ENCODE measurements at places on chromosomes 5 and 9. TPM values are rescaled to one million over a fixed set of nuclear protein-coding genes. Genes with fewer than 3 reads are reported as not detected.

The SLC25A48 gene
- not detected for total RNA-seq

The C9 gene
- not detected for total RNA-seq

The MACROH2A1 gene
- 126 TPM for total RNA-seq

The GMCL2 gene
- not detected for total RNA-seq

The TAF11L5 gene
- not detected for total RNA-seq

The ERAP2 gene
- 18.3 TPM for total RNA-seq

The PAIP2 gene
- total RNA-seq = 41.9 TPM

The SAXO1 gene
- under 0.01 TPM for total RNA-seq

The BTNL9 gene
- not detected for total RNA-seq

The LHFPL2 gene
- 11.3 TPM for total RNA-seq

The CERCAM gene
- total RNA-seq = 15.1 TPM

GRCh38 chr5:7391814-7392692 is 3.9 kb upstream of the ADCY2 start:
- no peak for DNase-seq
- H3K27ac ChIP-seq = no peak overlapping the region
- H3K4me1 ChIP-seq = no peaks in the 10 kb centered on the region
- no peak overlapping the region for H3K4me3 ChIP-seq
- H3K36me3 ChIP-seq = no peaks in the 10 kb centered on the region

DNA sequence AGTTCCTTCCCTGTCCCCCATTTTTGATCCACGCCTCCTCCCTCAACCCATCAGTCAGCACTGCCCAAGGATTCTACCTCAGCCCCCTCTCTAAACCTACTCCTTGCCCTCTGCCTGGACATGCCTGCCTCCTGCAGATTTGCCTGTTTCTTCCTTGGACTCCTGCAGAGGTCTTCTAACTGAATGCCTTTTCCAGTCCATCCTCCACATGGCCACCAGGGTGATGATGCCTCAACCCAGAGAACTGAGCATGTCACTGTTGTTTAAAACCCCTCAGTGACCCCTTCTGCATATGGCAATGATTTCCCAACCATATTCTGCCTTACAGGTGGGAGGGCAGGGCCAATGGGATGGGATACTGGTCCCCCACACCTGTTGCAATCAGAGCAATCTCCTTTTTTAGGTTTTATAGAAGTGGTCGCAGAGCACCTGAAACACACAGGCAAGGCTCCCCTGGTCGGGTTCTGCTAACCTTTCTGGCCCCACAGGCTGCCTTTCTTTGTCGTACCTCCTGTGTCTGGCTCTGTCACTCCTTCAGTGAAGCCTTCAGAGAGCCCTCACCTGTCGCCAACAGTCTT is 9.3 kb downstream of the PHYKPL start:
- no peak overlapping the region for H3K4me3 ChIP-seq
- H3K27ac ChIP-seq = no peak overlapping the region
- H3K27me3 ChIP-seq = no peaks in the 10 kb centered on the region
- DNase-seq = no peak
- H3K36me3 ChIP-seq = peaks cover 43% of the 10 kb centered on the region
- no peaks in the 10 kb centered on the region for H3K4me1 ChIP-seq

DNA sequence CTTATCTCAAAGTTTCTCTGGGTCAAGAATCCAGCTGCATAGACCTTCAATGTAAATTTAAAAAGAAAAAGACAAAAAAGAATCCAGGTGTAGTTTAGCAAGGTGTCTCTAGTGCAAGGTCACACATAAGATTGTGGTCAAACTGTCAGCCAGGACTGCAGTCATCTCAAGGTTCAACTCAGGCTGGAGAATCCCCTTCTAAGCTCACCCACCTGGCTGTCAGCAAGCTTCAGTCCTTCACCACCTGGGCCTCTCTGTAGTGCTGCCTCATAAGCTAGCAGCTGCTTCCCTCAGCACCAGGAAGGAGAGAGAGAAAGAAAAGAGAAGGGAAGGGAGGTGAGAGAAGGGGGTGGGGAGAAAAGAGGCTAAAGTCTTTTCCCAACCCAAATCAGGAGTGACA is 146.7 kb downstream of the ACTL7B start:
- no peaks in the 10 kb centered on the region for H3K27me3 ChIP-seq
- DNase-seq = no peak
- H3K27ac ChIP-seq = no peak overlapping the region
- H3K4me1 ChIP-seq = no peaks in the 10 kb centered on the region

- no peak overlapping the region for H3K27ac ChIP-seq
- H3K4me3 ChIP-seq = no peak overlapping the region
- no peaks in the 10 kb centered on the region for H3K27me3 ChIP-seq
- no peaks in the 10 kb centered on the region for H3K36me3 ChIP-seq
- peaks cover 1% of the 10 kb centered on the region for H3K4me1 ChIP-seq
Measured at GRCh38 chr5:65874241-65874640, 52.1 kb upstream of the ERBIN start.

GRCh38 chr9:87577746-87578145 is 80.1 kb downstream of the DAPK1 start:
- no peak overlapping the region for H3K27ac ChIP-seq
- no peak overlapping the region for H3K4me3 ChIP-seq
- H3K27me3 ChIP-seq = peaks cover 2% of the 10 kb centered on the region
- no peaks in the 10 kb centered on the region for H3K36me3 ChIP-seq
- no peak for DNase-seq
- peaks cover 2% of the 10 kb centered on the region for H3K4me1 ChIP-seq

DNA sequence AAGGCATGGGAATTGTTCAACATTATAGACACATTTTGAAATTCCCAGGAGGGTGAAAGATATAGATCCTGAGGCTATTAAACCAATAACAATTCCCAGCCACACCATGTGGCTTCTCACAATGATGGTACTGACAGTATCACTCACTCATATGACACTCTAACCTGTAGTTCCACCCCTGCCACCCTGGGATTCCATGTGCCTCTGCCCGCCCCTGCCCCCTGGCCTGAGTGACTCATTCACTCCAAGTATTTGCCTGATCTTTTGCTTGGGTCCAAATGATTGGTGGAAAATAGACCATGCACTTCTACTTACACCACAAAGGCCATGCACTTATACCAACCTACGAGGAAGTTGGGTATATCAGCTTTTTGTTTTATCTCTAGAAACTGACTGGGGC is 305.2 kb upstream of the DAB2 start:
- no peaks in the 10 kb centered on the region for H3K27me3 ChIP-seq
- no peaks in the 10 kb centered on the region for H3K4me1 ChIP-seq
- H3K36me3 ChIP-seq = no peaks in the 10 kb centered on the region
- DNase-seq = no peak
- H3K27ac ChIP-seq = no peak overlapping the region
- no peak overlapping the region for H3K4me3 ChIP-seq

DNA sequence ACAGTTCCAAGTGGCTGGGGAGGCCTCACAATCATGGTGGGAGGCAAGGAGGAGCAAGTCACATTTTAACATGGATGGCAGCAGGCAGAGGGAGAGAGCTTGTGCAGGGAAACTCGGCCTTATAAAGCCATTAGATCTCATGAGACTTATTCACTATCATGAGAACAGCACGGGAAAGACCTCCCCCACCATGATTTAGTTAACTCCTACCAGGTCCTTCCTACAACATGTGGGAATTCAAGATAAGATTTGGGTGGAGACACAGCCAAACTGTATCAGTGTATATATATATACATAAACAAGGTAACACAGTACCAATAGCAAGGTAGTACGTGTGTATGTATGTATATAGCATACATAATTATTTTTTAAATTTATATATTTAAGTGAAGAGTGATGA is 50.9 kb downstream of the NFX1 start:
- no peak overlapping the region for H3K4me3 ChIP-seq
- no peaks in the 10 kb centered on the region for H3K27me3 ChIP-seq
- H3K27ac ChIP-seq = no peak overlapping the region

DNA sequence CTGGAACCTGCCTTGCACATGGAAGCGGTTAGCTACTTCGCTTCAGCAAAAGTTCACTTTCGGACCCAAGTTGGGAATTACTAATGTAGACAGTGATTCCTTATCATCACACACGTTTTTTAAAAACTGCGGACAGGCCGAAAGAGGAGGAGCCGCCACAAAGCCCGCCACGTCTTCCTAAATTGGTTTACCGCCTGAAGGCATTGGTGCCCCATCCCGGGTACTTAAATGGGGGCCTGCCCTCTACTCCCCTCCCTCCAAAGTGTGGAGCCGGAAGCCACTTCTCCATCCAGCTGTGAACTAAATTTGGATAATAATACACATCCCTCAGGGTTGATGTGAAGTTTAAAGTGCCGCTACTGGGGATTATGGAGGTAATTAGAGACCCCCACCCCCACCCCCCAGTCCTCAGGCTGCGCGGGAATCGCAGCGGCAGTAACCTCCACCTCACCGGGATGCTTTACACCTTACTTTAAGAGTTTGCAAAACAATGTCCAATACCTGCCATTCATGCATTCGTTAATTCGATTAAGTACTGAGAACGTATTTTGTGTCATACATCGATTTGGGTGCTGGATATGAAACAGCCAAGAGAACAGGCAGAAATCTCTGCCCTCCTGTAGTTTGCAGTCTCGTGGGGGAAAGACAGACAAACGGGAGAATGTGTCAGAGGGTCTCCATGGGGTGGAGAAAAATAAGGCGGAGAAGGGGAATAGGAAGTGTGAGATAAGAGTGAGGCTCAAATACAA is 937 bp upstream of the MACROH2A1 start:
- peaks cover 10% of the 10 kb centered on the region for H3K4me1 ChIP-seq
- DNase-seq = no peak
- H3K27me3 ChIP-seq = no peaks in the 10 kb centered on the region
- H3K4me3 ChIP-seq = peak overlapping the region; percentile 66

DNA sequence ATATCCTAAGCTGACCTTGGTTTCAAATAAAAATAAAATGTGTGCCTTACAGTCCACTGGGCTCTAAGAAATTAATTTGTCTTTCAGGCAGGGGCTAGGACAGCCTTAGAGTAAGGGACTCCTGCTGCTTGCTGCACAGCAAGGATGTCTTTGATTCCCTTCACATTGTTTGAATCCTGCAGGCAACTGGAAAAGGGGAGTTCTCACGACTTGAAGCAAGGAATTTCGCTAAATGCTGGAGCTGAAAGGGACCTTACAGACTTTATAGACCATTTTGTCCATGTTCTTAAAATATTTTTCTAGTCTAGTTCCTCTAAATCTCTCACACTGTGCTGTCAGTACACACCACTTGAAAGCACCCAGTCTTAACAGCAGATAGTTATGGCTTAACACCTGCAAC is 35.6 kb downstream of the FBXW11 start:
- no peaks in the 10 kb centered on the region for H3K27me3 ChIP-seq
- no peaks in the 10 kb centered on the region for H3K36me3 ChIP-seq
- no peak for DNase-seq
- no peak overlapping the region for H3K27ac ChIP-seq

- H3K36me3 ChIP-seq = no peaks in the 10 kb centered on the region
- DNase-seq = no peak
- H3K4me3 ChIP-seq = no peak overlapping the region
- H3K27me3 ChIP-seq = no peaks in the 10 kb centered on the region
Measured at GRCh38 chr5:170519549-170519948, 15.7 kb downstream of the KCNIP1 start.

DNA sequence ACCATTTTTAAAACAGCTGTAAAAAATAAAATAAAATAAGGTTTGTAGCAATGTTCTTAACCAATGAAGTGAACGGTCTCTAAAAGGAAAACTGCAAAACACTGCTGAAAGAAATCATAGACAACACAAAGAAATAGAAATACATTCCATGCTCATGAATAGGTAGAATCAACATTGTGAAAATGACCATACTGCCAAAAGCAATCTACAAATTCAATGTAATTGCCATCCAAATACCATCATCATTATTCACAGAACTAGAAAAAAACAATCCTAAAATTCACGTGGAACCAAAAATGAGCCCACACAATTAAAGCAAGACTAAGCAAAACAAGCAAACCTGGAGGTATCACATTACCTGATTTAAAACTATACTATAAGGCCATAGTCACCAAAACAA is 67.6 kb upstream of the RGMB start:
- no peak overlapping the region for H3K27ac ChIP-seq
- H3K4me3 ChIP-seq = no peak overlapping the region
- H3K27me3 ChIP-seq = no peaks in the 10 kb centered on the region
- no peaks in the 10 kb centered on the region for H3K36me3 ChIP-seq
- H3K4me1 ChIP-seq = no peaks in the 10 kb centered on the region
- DNase-seq = peak; percentile 49

GRCh38 chr5:137847687-137848086 is 20.0 kb upstream of the MYOT start:
- no peaks in the 10 kb centered on the region for H3K4me1 ChIP-seq
- no peak overlapping the region for H3K27ac ChIP-seq
- no peaks in the 10 kb centered on the region for H3K36me3 ChIP-seq
- no peak overlapping the region for H3K4me3 ChIP-seq
- no peaks in the 10 kb centered on the region for H3K27me3 ChIP-seq
- no peak for DNase-seq

DNA sequence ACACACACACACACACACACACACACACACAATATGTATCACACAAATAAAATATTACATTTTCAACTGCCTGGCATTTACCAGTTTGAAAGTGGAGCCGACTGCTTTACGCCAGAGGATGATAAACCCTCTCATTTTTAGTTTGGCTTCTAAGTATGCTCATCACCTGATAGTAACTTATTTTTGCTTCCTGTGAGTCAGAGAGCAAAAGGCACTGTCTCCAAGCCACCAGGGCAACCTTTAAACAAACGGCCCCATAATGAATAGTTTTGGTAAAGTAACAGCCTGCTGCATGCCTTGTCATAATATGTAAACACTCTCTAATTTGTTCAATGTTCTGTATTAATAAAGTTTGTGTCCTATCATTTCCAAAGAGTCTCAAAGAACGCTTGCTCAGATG is 26.9 kb downstream of the KLF4 start:
- peaks cover 4% of the 10 kb centered on the region for H3K27me3 ChIP-seq
- DNase-seq = no peak
- H3K4me3 ChIP-seq = no peak overlapping the region

DNA sequence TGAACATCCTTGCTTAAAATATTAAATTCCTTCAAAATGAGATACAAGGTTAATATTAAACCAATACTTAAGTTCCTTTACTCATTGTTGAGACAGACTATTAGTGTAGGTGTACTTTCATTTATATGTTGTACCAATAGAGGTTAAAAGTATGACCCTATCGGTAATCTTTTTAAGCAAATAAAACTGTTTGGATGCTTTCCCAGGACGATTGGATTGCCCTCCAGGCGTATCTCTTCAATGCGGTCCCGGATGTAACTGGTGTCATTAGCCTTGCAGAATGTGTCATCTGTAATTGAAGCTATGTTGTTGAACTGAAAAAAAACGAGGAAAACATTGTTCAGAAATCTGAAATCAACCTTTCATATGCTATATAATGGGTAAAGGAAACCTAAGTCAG is 18.9 kb downstream of the OGN start:
- H3K4me1 ChIP-seq = no peaks in the 10 kb centered on the region
- DNase-seq = no peak
- H3K27ac ChIP-seq = no peak overlapping the region
- H3K27me3 ChIP-seq = no peaks in the 10 kb centered on the region

- H3K4me1 ChIP-seq = peaks cover 8% of the 10 kb centered on the region
- DNase-seq = peak; percentile 82
- H3K36me3 ChIP-seq = peaks cover 2% of the 10 kb centered on the region
- H3K27me3 ChIP-seq = no peaks in the 10 kb centered on the region
- H3K27ac ChIP-seq = peak within 1 kb of the TSS; percentile 23
Measured at GRCh38 chr9:127930231-127931091, at the start of gene PIP5KL1. Gene PIP5KL1, minus strand, starts transcription at chr9:127930777. Its CDS starts 25 bp downstream, at chr9:127930752.

GRCh38 chr5:55286411-55286933 is 21.0 kb downstream of the DHX29 start:
- no peaks in the 10 kb centered on the region for H3K4me1 ChIP-seq
- H3K27ac ChIP-seq = no peak overlapping the region
- no peak for DNase-seq
- peaks cover 30% of the 10 kb centered on the region for H3K36me3 ChIP-seq
- no peaks in the 10 kb centered on the region for H3K27me3 ChIP-seq
